ENCODE measurements at places on chromosomes 5 and 9.

GRCh38 chr5:7420510-7421280 lies 24.8 kb downstream of the ADCY2 start:
- DNase-seq: peak; percentile 77

DNA sequence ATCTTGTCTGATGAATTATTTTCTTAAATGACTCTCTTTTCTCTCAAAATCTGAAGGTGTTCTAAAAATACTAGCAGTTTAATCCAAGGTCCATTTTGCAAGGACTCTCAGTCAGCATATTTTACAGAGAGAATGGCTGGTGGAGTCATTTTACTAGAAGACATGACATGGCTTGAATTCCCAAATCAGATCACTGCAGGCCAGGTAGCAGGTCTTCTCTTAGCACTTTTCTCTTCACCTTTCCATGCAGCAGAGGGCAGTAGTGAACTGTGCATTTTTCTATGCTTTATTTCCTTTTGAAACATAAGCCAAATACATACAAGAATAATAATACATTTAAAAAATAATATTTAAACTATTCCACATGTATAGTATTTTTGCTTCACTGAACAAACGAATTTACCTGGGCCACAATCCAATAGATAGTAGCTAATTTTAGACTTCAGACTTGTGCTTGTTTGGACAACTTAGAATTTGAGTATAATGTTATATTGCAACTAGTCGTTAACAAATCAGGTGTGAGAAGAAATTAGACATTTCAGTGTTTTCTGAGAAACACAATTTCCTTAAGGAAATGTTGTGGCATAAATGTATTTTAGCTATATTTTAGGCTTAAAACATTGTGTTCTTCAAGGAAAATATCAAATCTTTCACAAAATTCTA lies 289.4 kb upstream of the DAB2 start:
- DNase-seq: peak; percentile 77

DNA sequence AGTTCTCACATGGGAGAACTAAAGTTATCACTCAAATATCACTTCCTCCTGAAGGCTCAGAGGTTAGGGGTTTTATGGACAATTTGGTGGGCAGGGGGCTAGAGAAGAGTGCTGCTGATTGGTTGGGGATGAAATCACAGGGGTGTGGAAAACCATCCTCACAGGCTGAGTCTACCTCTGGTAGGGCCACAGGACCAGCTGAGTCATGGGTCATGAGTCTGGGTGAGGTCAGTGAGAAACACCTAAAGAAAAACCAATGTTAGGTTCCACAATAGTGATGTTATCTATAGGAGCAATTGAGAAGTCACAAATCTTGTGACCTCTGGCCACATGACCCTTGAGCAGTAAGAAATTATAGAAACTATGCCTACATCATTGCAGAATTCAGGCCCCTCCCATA lies 203.3 kb upstream of the TARS1 start:
- peak; percentile 4 for DNase-seq

DNA sequence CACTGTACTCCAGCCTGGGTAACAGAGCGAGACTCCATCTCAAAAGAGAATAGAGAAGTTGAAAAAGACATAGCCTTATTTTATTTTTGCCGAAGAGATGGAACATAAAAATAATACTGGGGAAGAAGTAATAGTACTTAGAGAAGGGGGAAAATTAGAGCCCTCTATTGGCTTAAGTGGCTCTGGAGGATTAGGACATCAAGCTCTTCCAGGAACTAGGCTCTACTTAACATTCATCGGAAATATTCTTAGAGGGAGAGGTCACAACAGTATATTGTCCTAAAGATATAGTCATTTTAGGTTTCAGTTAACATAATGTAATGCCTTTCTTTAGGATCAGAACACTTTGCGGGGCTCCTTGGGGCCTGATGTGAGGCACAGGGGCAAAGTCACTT lies 86.0 kb upstream of the PLPP1 start:
- DNase-seq: no peak
